ENCODE measurements at places on chromosomes 1 and 21. TPM values are rescaled to one million over a fixed set of nuclear protein-coding genes. Genes with fewer than 3 reads are reported as not detected.
A peak's percentile ranks its signal among the peaks of the same experiment; 100 is the strongest.

The HFM1 gene
- total RNA-seq, result 3.3 TPM

The CELA3A gene
- total RNA-seq, result not detected

The GSTM5 gene
- 4.8 TPM for total RNA-seq

The PLA2G2F gene
- not detected for total RNA-seq

The S100A8 gene
- not detected for total RNA-seq

The S100A12 gene
- total RNA-seq, result not detected

The MPL gene
- not detected for total RNA-seq

The AADACL4 gene
- total RNA-seq, result not detected

The SPRR1A gene
- total RNA-seq, result not detected

The TMCC2 gene
- 9.9 TPM for total RNA-seq

The SH2D2A gene
- 3.4 TPM for total RNA-seq

The RCAN1 gene
- total RNA-seq, result 5.2 TPM

The MAP10 gene
- 3.3 TPM for total RNA-seq

DNA sequence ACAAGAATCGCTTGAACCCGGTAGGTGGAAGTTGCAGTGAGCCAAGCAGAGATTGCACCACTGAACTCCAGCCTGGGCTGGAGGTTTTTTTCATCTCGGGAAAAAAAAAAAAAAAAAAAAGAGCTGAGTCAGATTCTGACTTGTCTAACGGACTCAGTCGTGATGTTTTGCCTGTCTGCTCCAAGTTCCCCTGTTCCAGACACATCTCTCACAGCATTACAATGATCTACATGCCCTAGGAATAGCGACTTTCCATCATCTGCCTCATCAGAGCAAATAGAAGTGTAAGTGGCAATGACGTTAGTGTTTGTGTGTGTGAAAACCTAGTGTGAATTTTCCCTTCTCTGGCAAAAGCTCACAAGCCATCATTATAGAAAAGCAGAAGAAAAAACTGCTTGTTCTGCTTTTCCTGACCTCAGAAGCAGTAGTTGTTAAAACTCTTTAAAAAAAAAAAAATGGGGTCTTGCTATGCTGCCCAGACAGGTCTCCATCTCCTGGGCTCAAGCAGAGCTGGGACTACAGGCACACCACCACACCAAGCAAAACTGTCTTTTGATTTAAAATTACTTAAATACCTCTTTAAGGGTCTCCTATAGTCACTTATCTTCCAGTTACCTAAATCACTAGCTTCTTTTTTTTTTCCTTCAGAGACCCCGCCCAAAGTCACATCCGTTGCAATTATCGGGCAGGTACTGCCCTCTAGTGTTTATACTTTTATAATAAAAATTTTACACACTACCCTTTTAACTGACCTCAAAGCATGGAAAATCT lies 37.3 kb downstream of the PLEKHO1 start:
- H3K4me3 ChIP-seq, result no peak overlapping the region
- no peaks in the 10 kb centered on the region for H3K36me3 ChIP-seq
- H3K4me1 ChIP-seq, result no peaks in the 10 kb centered on the region
- no peak overlapping the region for H3K27ac ChIP-seq
- no peaks in the 10 kb centered on the region for H3K27me3 ChIP-seq

DNA sequence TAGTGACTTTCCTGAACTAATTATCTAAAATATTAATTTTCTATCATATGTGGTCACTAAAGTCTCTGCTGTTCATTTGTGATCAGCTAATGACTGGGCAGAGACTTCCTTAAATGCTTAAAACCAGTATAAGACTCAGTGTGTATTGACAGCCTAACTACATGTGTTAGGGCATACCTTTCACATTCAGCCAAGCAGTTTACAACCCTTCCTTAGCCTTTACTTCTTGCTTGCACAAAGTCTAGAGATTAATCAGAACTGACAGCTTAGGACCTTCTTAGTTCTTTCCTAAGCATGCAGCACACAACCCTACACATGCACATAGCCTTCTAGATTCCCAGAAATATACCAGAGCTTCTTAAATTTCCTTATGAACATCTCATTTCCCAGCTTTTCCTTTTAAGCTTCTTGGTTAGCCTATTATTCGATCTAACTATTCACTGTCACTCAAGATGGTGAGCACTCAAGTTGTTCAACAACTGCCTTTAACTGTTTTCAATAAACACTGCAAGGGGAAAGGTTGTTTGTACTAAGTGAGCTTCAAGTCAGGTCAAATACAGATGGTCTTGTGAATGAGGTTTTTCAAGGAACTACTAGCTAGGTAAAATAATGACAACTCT lies 13.4 kb downstream of the EYA3 start:
- no peaks in the 10 kb centered on the region for H3K27me3 ChIP-seq
- no peak for DNase-seq
- no peaks in the 10 kb centered on the region for H3K4me1 ChIP-seq
- no peaks in the 10 kb centered on the region for H3K36me3 ChIP-seq

GRCh38 chr21:39681257-39681656 lies 63.7 kb upstream of the IGSF5 start:
- no peak for DNase-seq
- no peak overlapping the region for H3K4me3 ChIP-seq
- no peaks in the 10 kb centered on the region for H3K27me3 ChIP-seq
- H3K4me1 ChIP-seq, result no peaks in the 10 kb centered on the region
- H3K36me3 ChIP-seq, result no peaks in the 10 kb centered on the region

DNA sequence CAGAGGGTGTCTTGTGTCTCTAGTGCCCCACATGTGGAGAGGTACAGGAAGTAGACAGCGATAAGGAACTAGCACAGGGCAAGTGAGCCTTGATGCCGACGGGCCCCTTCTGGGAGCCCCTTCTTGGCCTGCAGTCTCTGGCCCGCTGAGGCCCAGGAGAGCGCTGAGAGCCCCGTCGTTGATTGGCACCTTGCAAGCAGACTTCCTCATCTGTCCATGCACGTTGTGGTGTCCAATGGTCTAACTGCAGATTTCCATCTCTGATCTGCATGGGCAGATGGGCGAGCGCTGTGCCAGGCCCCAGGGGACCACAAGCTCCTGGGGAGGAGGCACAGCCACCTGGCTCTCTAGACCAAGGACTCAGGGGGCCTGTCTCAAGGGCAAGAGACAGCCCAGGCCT lies 32.4 kb downstream of the PLEKHA6 start:
- DNase-seq, result no peak
- no peaks in the 10 kb centered on the region for H3K27me3 ChIP-seq
- no peak overlapping the region for H3K27ac ChIP-seq
- no peaks in the 10 kb centered on the region for H3K36me3 ChIP-seq

GRCh38 chr1:61647142-61647541 lies 77.8 kb downstream of the TM2D1 start:
- no peak for DNase-seq
- no peak overlapping the region for H3K27ac ChIP-seq
- no peak overlapping the region for H3K4me3 ChIP-seq
- H3K36me3 ChIP-seq, result no peaks in the 10 kb centered on the region
- H3K4me1 ChIP-seq, result no peaks in the 10 kb centered on the region

GRCh38 chr1:229751610-229752009 lies 125.6 kb downstream of the URB2 start:
- no peak for DNase-seq
- no peak overlapping the region for H3K4me3 ChIP-seq
- H3K4me1 ChIP-seq, result no peaks in the 10 kb centered on the region
- H3K27me3 ChIP-seq, result no peaks in the 10 kb centered on the region
- H3K36me3 ChIP-seq, result no peaks in the 10 kb centered on the region

- peaks cover 86% of the 10 kb centered on the region for H3K27me3 ChIP-seq
- no peak overlapping the region for H3K4me3 ChIP-seq
- peaks cover 10% of the 10 kb centered on the region for H3K4me1 ChIP-seq
- no peak overlapping the region for H3K27ac ChIP-seq
- peak; percentile 93 for DNase-seq
Measured at GRCh38 chr1:156652131-156652991, 10.4 kb downstream of the BCAN start.

- no peak for DNase-seq
- H3K36me3 ChIP-seq, result no peaks in the 10 kb centered on the region
- H3K4me1 ChIP-seq, result peaks cover 31% of the 10 kb centered on the region
- no peak overlapping the region for H3K27ac ChIP-seq
- H3K27me3 ChIP-seq, result no peaks in the 10 kb centered on the region
- no peak overlapping the region for H3K4me3 ChIP-seq
Measured at GRCh38 chr1:162166917-162167615, 97.6 kb downstream of the NOS1AP start.

DNA sequence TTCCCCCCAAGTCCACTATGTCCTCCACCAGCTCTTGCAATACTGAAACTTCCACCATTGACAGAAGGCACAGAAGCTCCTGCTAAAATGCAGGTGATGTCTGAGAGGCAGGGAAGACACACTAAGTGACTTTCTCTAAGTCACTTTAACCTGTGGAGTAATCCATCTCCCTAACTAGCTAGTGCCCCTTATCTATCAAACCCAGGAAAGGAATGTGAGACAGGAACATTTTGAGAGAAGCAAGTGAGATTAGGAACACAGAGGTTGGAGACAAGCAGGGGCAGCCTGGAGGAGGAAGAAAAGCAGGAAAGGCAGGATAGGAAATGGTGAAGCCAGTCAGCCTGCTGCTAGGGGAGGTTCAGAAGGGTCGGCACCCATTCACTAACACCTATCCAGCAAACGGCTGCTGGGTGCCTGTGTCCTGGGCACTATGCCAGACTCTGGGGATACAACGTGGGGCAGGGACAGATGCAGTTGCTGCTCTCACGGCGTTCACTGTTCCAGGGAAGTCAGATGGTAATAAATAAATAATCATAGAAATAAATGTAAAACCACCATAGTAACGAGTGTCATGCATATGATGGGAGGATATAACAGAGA lies 7.0 kb downstream of the GPA33 start:
- no peak overlapping the region for H3K27ac ChIP-seq
- no peak overlapping the region for H3K4me3 ChIP-seq
- H3K4me1 ChIP-seq, result no peaks in the 10 kb centered on the region

DNA sequence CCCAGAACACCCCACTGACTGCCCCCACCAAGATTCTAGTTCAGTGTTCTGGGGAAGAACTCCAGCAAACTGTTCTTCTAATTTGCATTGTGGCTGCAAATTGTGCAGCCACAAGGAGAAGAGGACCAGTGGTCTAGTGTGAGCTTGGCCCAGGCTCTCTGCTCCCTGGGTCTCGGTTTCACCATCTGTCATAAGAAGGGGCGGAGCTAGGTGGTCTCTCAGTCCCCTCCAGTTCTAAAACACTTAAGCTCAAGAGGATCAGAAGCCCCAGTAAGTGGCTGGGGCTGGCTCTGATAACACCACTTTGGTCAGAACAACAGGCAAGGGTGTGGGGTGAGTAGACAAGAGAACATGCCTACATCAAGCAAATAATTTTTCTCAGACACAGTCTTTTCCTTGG lies 99.9 kb downstream of the BEND5 start:
- no peak overlapping the region for H3K27ac ChIP-seq
- no peaks in the 10 kb centered on the region for H3K36me3 ChIP-seq
- no peak for DNase-seq
- no peak overlapping the region for H3K4me3 ChIP-seq

GRCh38 chr1:156368889-156369684 lies at the start of gene RHBG:
RHBG (plus strand) TSS chr1:156369211; CDS start chr1:156369250, 39 bp downstream.
- peak; percentile 93 for DNase-seq
- H3K27me3 ChIP-seq, result peaks cover 12% of the 10 kb centered on the region
- H3K4me1 ChIP-seq, result 0 out of 2 replicates have a peak, but pooled peaks cover 3% of the 10 kb centered on the region
- no peaks in the 10 kb centered on the region for H3K36me3 ChIP-seq

DNA sequence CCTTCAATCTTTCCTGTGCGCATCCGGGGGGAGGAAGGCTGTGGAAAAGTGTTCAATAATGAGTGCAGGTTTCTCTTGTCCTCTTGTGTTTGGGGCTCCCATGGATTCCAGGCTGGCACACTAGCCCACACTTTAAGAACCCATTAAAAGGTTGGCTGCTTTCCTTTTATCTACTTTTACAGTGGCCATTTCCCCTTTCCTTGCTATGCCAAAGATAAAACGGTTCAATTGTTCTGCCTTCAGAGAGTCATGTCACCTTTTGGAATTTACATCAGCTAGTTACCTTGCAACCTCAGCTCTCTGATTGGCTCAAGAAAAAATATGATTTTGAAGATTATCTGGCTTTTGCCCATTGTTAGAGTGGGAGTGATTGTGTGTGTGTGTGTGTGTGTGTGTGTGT lies 182.3 kb downstream of the SDCCAG8 start:
- H3K27me3 ChIP-seq, result no peaks in the 10 kb centered on the region
- no peak overlapping the region for H3K27ac ChIP-seq
- H3K36me3 ChIP-seq, result no peaks in the 10 kb centered on the region
- no peak overlapping the region for H3K4me3 ChIP-seq

- H3K4me3 ChIP-seq, result peak overlapping the region; percentile 86
- H3K27ac ChIP-seq, result peak overlapping the region; percentile 100
- no peaks in the 10 kb centered on the region for H3K4me1 ChIP-seq
Measured at GRCh38 chr1:93079685-93080141, 630 bp downstream of the MTF2 start.

GRCh38 chr1:171814692-171815091 lies 26.6 kb upstream of the DNM3 start:
- H3K4me1 ChIP-seq, result peaks cover 15% of the 10 kb centered on the region
- no peaks in the 10 kb centered on the region for H3K27me3 ChIP-seq
- H3K4me3 ChIP-seq, result no peak overlapping the region
- DNase-seq, result no peak

- no peak overlapping the region for H3K4me3 ChIP-seq
- no peaks in the 10 kb centered on the region for H3K4me1 ChIP-seq
- H3K27ac ChIP-seq, result no peak overlapping the region
- no peaks in the 10 kb centered on the region for H3K36me3 ChIP-seq
Measured at GRCh38 chr1:31432592-31433395, 19.8 kb downstream of the SERINC2 start.

DNA sequence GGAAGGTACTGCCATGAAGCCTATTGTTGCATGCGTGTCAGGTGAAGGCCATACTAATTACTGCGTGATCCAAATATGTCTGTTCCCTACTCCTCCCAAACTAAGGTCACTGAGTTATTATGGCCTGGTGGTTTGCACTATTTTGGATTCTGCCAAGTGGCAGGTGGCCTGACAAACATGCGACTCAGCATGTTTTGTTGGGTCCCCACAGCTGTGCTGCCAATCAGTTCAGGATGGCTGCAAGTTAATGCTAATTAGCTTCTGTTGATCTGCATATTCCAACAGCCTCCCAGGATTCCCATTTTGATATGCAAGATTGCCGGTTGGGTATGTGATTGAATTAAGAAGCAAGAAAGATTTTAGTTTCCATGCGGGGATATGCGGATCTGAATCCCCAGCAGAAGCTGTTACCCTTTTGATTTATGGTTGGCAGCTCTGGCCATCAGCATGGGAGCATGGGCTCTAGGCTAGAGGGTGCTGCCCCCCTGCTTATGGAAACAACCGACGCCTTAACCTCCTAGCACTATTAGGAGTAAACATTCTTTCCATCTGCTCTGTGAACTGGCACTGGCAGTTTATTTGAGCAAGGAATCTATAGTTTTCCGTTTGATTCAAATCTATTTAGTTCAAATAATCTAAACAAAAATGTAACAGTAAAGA lies 429.8 kb upstream of the C1orf87 start:
- no peaks in the 10 kb centered on the region for H3K36me3 ChIP-seq
- H3K4me3 ChIP-seq, result no peak overlapping the region
- H3K27ac ChIP-seq, result no peak overlapping the region
- peak; percentile 17 for DNase-seq
- no peaks in the 10 kb centered on the region for H3K27me3 ChIP-seq

GRCh38 chr1:225974454-225974853 lies 24.7 kb downstream of the SDE2 start:
- no peak overlapping the region for H3K4me3 ChIP-seq
- DNase-seq, result no peak
- no peak overlapping the region for H3K27ac ChIP-seq
- H3K4me1 ChIP-seq, result no peaks in the 10 kb centered on the region
- no peaks in the 10 kb centered on the region for H3K27me3 ChIP-seq
